ENCODE measurements at places on chromosomes 1 and 21.

- no peak for DNase-seq
Observed at GRCh38 chr1:169184812-169185211, 78.3 kb downstream of the ATP1B1 start.

- no peak for DNase-seq
Observed at GRCh38 chr21:31491617-31492016, 147.6 kb upstream of the TIAM1 start.

- DNase-seq, result no peak
Observed at GRCh38 chr1:84171481-84171880, 27.4 kb downstream of the PRKACB start.

DNA sequence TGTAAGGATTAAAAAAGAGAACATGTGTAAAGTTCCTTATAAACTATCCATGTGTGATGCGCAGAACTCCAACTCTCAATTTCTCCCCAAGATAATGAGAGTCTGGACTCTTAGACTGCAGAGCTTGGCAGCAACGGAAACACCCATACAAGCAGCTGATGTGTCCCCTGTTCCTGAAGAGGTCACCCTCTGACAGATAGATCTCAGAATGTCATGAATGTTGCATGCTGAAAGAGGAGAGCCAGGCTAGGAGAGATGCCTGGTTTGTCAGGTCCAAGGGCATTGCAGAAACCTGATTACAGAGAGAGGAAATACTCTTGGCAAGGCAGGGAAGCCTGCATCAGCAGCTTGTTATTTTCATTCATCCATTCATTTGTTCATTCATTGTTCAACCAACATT is 24.2 kb downstream of the MTARC1 start:
- no peak for DNase-seq

DNA sequence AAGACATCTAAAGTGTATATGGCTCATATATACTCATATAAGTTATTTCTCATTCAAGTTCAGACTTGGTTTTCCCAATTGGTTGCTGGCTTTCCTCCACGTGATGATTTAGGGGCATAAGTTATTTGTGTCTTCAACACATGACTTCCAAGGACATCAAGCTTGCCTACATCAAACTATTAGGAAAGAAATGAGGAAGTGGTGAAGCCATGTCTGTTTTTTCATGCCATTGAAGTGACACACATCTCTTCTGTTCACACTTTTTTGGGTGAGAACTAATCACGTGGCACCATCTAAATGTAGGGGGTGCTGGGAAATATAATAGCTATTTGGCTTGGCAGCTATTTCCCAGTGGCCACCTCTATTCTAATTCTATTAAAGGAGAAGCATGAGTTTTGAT is 282.1 kb downstream of the OMA1 start:
- DNase-seq, result no peak

All from urothelium cell line (cell line).